Fibroblast of the aortic adventitia (primary cell): ENCODE measurements at places on chromosomes 4 and X.

DNA sequence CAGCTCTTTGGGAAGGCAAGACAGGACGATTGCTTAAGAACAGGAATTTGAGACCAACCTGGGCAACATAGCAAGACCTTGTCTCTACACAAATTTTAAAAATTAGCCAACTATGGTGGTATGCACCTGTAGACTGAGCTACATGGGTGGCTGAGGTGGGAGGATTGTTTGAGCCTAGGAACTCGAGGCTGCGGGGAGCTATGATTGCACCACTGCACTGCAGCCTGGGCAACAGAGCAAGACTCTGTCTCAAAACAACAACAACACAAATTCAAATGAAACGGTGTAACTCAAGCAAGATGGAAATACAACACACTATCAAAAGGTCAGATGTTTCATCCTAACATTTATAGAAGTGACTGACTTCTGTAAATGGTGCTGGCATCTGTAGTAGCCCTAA is 37.1 kb downstream of the XG start:
- no peak for DNase-seq

GRCh38 chr4:55269995-55270394 is 76.0 kb upstream of the SRD5A3 start:
- no peak for DNase-seq

DNA sequence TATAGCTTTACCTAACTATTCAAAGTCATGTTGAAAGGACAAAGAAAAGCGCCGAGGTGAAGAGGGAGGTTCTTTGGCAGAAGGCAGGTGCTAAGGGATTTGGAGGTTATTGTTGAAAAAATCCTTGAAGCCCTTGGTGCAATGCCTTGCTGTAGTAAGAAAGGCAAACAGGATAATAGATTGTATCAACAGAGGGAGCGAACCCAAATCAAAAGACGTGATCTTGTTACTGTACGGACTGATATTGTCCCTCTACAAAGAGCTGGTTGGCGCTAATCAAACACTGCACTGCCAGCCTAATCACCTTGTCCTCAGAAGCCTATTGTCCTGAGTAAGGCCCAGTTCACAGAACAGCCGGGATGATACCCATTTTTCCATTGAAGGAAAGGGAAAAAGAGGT is 182.9 kb downstream of the ZIC3 start:
- DNase-seq = no peak

- DNase-seq = no peak
These were observed 377.5 kb downstream of the CENPC start for GRCh38 chr4:67167849-67168248.

DNA sequence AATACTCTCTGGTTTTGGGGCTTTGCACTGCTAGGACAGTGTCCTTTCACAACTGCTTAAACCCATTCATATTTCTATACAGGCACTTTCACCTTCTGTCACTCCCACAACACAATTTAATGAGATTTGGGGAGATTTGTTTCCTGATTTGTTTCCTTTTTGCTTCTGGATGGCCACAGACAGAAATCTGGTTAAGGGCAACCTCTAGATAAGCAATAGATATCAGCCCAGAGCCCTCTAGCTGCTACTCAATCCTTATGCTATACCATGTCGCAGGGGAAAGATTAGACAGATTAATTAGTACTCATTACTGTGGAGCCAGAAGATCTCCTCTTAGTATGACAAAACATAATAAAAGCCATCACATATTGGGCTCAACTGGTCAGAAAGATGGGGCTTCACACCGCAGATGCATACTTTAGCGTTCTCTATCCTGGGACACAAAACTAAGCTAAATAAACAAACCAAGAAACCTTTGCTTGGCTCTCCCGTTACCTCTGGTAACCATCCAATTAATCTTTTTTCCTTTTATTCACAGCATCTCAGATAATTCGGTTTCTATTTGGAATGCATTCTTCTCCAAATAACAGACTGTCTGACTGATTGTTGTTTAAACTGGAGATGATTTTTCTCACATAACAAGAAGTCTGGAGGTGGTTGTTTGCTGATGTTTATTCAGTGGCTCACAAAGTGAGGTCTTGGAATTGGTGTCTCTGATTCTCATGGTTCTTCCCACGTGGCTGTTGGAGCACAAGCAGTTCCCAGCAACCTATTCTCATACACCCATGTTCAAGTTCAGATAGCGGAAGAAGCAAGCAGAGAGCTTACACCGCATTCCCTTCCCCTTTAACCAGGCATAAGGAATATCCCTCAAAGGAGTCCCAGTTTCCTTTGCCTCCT is 41.0 kb upstream of the ZNF330 start:
- no peak for DNase-seq

GRCh38 chr4:154566639-154567204 is 3.9 kb downstream of the FGB start:
- no peak for DNase-seq

DNA sequence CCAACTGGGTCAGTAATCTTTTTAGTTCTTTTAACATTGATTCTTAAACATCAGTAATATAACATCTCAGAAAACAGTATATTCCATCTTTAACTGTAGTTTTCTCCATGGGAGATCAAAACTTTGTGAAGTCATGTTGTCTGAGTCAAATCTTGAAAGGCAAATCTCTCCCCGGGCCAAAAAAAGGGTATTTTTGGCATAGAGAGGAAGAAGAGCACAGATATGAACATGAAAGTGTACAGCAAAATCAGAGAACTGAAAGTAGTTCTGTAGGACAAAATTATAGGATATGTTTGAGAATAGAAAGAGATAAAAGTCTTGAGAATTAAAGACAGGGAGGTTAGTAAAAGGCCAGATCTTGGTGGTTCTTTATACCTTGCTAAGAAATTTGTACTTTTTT is 176.4 kb upstream of the GYPA start:
- DNase-seq = no peak

DNA sequence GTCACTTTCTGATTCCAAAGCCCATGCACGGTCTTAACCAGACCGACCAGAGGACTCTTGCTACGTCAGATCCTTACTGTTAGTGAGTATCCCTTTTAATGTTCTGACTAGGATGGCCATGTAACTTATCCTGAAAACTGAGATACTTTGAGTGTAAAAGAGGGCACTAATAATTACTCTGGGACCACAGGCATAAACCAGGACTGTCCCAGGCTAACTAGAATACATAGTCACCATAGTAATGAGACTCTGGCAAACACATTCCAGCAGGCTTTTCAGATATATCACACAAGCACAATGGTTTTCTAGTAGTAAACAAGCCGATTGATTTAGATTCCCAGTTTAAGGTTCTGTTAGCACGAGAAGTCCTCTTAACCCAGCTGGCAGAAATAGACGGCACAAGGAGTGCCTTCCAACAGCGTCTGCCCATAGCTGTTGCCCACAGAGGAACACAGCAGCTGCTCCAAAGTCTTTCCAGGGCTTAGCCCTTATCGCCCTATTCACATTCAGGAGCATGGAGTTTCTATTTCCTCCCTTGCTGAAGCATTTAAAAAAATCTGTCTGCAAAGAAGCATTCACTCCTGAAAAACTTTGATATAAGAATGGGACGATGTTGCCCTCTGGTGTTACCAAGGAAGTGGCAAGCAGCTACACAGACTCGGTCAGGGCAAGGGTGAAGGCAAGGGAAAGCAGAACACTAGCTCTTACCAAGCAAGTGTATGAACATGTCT is 92.4 kb downstream of the CXCL13 start:
- DNase-seq = peak; percentile 81

GRCh38 chrX:68503836-68504636 is 5.2 kb downstream of the YIPF6 start:
- DNase-seq = peak; percentile 38

DNA sequence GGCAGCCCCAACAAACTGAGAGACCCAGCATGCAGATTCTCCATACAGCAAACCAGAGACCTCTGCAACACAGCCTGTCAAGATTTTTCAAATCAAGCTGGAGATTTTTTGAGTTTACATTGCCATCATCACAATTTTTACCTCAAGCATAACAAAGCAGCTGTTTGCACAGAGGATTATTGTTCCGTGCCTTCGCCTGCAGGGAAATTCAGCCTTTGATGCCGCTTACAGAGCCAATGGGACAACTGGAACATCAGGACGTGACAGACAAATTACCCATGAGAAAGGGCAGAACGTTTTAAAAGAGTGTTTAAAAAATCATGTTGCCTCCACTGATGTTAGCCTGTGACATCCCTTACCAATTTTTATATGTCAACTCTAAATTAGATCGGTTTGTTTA is 363.7 kb downstream of the FBXW7 start:
- DNase-seq = no peak
